ENCODE measurements at places on chromosomes 6 and 20.

DNA sequence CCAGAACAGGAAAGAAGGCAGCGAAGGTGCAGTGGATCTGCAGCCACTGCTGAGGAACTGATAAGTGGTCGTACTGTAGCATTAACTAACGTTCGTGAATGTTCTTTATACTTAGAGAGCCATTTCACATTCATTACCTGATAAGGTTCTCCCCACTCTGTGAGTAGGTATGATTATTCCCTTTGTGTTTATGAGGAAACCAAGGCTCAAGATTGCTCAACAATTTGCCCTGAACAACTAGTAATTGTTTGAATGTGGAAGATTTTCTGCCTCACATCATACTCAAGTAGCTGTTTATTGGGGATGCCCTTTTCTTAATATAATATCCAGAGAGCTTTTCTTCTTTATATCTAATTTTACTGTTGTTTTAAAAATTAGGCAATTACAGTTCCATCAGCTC, 24.9 kb upstream of the ELOVL5 start:
- no peaks in the 10 kb centered on the region for H3K27me3 ChIP-seq
- H3K27ac ChIP-seq, result no peak overlapping the region
- H3K36me3 ChIP-seq, result no peaks in the 10 kb centered on the region
- no peaks in the 10 kb centered on the region for H3K4me1 ChIP-seq
- no peak overlapping the region for H3K4me3 ChIP-seq

DNA sequence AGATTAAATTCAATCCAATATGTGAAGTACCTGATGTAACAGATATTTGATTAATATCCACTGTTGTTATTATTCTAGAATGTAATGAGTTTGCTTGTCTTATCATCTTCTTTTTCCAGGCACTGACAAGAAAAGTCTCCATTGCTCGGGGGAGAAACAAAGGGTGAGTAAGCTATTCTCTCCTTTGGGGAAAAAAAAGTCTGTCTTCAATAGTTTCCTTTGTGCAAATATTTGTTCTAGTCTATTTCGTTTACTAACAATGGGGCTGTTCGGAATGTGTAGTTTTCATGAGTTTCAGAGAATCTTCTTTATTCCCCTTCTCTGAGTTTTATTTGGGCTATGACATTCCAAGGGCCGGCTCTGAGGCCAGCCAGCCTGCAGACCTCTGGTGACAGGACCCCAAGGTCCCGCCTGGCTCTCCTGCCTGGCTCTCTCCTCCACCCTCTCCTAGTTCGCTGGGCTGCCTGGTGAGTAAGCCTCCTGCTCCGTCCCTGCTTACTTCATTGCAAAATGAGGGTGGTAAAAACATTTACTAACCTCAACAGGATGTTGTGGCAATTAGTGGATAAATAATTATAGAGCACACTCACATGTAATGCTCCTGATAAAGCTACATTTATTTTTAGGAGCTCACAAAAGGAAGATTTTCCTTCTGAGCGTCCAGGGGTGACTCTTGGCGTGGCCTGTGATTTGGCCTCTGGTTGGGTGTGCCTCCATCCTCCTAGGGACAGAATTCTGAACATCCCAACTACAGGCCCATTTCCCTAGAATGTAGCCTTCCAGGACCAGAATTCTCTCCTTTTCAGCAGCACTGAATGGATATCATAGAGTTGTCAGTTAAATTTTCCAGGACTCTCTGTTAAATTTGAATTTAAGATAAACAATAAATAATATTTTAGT, 43.1 kb upstream of the SNX9 start:
- H3K4me3 ChIP-seq, result no peak overlapping the region
- no peak for DNase-seq
- no peaks in the 10 kb centered on the region for H3K36me3 ChIP-seq
- H3K4me1 ChIP-seq, result no peaks in the 10 kb centered on the region

DNA sequence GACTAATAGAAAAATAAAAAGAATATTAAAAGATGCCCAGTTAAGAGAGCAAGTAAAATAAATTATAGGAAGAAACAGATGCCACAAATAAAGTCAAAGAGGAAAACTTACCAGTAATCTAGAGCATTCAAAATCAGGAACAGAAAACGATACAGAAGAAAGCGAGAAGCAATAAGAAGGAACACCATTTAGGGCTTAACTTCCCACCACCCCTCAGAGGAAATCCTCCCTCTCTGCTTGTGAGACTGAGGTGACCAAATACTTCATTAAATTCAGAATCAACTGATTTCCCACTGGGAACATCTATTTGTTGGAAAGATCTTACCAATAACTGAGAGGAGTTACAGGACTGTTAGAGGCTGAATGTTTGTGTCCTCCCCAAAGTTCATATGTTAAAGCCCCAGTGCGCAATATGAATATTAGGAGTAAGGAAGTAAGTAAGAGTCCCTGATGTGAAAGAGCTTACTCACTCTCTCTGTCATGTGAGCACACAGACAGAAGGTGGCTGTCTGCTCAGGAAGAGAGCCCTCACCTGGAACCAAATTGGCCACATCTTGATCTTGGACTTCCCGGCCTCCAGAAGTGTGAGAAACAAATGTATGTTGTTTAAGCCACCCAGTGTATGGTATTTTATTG, 19.5 kb downstream of the KATNA1 start:
- peaks cover 15% of the 10 kb centered on the region for H3K36me3 ChIP-seq
- H3K27ac ChIP-seq, result no peak overlapping the region
- no peak overlapping the region for H3K4me3 ChIP-seq
- no peak for DNase-seq
- no peaks in the 10 kb centered on the region for H3K27me3 ChIP-seq

- no peaks in the 10 kb centered on the region for H3K27me3 ChIP-seq
- peaks cover 70% of the 10 kb centered on the region for H3K36me3 ChIP-seq
- H3K4me3 ChIP-seq, result no peak overlapping the region
- H3K27ac ChIP-seq, result no peak overlapping the region
Observed at GRCh38 chr6:32979720-32980487, 11.5 kb downstream of the BRD2 start.

DNA sequence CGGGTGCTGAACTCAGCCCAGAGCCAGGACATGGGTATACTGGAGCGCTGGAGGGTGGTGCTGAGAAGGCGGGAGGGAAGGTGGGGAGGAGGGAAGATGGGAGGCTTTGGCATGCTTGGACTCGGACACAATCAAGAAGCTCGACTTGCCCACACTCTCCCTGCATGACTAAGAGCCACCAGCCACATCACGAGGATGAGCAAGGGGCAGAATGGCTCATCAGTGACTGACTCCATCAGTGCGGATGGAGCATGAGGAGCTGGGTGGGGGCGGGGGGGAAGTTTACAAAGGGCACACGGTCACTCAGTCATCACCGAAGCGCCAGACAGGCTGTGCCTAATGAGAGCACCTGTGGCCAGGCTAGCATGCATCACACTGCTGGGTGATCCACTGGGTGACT, 222.8 kb downstream of the KIF16B start:
- H3K27ac ChIP-seq, result no peak overlapping the region
- no peaks in the 10 kb centered on the region for H3K36me3 ChIP-seq
- no peak for DNase-seq
- no peaks in the 10 kb centered on the region for H3K4me1 ChIP-seq

GRCh38 chr6:71205336-71205956, 83.2 kb upstream of the OGFRL1 start:
- no peak overlapping the region for H3K27ac ChIP-seq
- H3K4me1 ChIP-seq, result no peaks in the 10 kb centered on the region
- H3K4me3 ChIP-seq, result no peak overlapping the region
- H3K27me3 ChIP-seq, result no peaks in the 10 kb centered on the region
- DNase-seq, result no peak

DNA sequence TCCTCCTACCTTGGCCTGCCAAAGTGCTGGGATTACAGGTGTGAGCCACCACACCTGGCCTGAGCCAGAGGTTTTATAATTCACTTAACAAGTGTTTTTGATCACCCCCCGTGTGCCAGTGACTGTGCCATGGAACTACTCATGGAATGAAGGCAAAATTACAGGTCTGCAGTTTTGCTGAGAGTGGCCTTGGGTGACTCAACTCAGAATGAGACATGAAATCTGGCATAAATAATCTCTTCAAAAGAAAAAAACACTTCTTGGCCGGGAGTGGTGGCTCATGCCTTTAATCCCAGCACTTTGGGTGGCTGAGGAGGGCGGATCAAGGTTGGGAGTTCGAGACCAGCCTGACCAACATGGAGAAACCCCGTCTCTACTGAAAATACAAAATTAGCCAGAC, 166.9 kb upstream of the SALL4 start:
- no peaks in the 10 kb centered on the region for H3K36me3 ChIP-seq
- no peaks in the 10 kb centered on the region for H3K4me1 ChIP-seq
- DNase-seq, result no peak
- no peak overlapping the region for H3K4me3 ChIP-seq
- no peak overlapping the region for H3K27ac ChIP-seq

DNA sequence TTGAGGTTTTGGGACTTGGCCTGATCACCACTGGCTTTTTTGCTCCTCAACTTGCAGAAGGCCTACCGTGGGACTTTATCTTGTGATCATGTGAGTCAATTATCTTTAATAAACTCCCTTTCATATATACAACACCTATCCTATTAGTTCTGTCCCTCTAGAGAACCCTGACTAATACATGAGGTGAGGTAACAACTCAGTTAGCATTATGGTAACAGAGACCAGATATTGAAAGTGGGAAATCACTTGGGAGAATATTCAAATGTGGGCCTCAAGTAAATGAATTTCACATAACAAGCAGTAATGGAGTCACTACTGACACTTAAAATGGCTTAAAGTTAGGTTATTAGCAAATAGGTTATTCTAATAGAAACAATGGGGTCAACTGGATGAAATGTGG, 438.1 kb upstream of the AGPAT4 start:
- H3K4me3 ChIP-seq, result no peak overlapping the region
- no peaks in the 10 kb centered on the region for H3K27me3 ChIP-seq
- H3K27ac ChIP-seq, result no peak overlapping the region
- no peak for DNase-seq

- H3K36me3 ChIP-seq, result no peaks in the 10 kb centered on the region
- peaks cover 16% of the 10 kb centered on the region for H3K4me1 ChIP-seq
- no peak overlapping the region for H3K27ac ChIP-seq
- no peaks in the 10 kb centered on the region for H3K27me3 ChIP-seq
Observed at GRCh38 chr6:13769655-13770053, 44.7 kb downstream of the MCUR1 start.

DNA sequence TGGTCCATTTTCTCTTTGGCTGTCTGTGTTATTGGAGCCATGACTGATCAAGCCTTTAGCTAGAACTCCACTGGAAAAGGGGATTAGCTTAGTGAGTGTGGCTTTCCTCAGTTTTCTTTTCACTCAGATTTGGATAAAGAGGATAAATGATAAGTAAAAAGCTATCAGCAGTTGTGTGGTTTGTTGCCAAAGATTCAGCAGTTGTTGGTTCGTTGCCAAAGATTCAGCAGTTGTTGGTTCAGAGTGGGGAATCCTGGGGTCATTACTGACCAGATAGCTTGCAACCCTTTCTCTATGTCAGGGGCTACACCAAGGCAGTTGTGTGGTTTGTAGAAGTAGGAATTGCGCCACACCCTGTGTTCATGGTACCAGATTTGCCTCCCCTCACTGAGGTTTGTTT, 107.7 kb upstream of the SCP2D1 start:
- DNase-seq, result no peak
- no peak overlapping the region for H3K27ac ChIP-seq
- H3K4me1 ChIP-seq, result no peaks in the 10 kb centered on the region
- H3K4me3 ChIP-seq, result no peak overlapping the region
- no peaks in the 10 kb centered on the region for H3K27me3 ChIP-seq

- H3K4me3 ChIP-seq, result no peak overlapping the region
- no peaks in the 10 kb centered on the region for H3K36me3 ChIP-seq
- no peak for DNase-seq
- H3K4me1 ChIP-seq, result no peaks in the 10 kb centered on the region
- peaks cover 10% of the 10 kb centered on the region for H3K27me3 ChIP-seq
Observed at GRCh38 chr6:30441171-30441570, 48.1 kb upstream of the HLA-E start.

DNA sequence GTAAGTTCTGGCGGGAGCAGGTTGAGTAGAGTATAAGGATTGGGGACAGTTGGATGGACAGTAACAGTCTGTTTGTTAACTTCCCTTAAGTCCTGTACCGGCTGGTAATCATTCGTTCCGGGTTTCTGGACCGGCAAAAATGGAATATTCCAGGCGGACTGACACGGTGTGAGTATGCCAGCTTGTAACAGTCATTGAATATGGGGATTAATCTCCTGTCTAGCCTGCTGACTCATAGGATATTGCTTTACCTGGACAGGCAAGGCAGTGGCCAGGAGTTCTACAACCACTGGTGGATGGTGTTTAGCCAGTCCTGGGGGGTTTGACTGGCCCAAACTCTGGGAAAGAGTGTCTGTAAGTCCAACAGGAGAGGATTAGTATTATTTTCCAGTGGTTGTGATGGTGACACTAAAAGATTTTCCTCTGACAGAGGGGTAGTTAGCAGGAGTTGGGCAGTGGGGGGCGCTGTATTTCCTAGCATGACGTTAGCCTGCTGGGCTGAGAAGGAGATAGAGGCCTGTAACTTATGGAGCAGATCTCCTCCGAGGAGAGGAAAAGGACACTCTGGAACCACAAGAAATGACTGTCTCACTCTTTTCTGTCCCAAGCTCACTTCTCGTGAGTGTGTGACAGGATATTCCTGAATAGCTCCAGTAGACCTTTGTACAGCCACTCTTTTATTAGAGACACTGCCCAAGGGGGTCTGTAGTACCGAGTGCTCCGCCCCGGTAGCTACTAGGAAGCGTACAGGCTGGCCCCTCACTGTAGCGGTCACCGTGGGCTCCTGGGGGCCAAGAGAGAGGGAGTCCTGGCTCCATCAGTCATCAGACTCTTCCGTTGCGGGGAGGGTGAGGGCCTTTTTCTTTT, 152.2 kb downstream of the TRIM27 start:
- H3K27ac ChIP-seq, result no peak overlapping the region
- H3K4me1 ChIP-seq, result no peaks in the 10 kb centered on the region
- H3K27me3 ChIP-seq, result peaks cover 9% of the 10 kb centered on the region
- no peaks in the 10 kb centered on the region for H3K36me3 ChIP-seq
- no peak for DNase-seq

DNA sequence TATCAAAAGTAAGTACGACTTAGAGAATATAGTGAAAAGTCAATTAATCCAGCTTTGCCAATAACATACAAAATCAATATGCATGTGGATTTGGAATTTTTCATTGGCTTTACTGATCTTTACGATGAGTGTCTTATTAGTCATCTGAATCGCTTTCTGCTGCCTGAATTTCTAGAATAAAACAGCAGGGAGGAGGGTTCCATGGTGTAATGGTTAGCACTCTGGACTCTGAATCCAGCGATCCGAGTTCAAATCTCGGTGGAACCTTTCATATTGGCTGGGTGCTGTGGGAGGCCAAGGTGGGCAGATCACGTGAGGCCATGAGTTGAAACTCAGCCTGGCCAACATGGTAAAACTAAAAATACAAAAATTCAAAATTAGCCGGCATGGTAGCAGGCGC, 448.8 kb downstream of the RNF144B start:
- no peak overlapping the region for H3K4me3 ChIP-seq
- H3K36me3 ChIP-seq, result no peaks in the 10 kb centered on the region
- H3K27me3 ChIP-seq, result no peaks in the 10 kb centered on the region
- no peaks in the 10 kb centered on the region for H3K4me1 ChIP-seq
- no peak overlapping the region for H3K27ac ChIP-seq
